ENCODE measurements at places on chromosomes 11 and 22.

DNA sequence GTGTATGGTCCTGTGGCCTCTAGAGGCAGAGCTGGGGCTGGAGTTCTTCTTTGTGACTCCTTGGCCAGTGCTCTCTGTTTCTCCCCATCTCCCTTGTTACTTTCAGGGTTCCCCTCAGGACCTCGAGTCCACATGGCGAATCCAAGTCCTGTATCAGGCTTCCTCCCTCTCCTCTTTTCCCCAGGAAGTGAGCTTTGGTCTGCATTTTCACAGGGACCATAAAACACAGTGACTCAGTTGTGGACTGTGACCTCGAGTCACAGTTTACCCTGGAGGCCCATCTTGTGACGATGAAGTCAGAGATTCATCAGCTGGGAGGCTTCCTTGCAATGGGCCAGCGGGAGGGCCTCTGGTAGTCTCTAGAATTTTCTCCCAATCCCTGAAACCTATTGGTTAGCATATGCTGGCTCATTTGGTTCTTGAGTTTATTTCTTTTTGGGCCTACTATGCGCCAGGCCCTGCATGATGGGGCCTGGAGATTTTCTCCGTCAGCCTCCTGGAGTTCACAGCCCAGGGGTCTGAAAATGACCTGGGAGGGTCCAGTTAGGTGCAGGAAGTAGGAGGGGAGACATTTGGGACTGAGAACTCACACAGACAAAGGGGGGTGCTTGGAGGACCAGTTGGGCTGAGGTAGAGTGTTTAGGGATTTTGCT lies 100.8 kb downstream of the KIAA1671 start:
- no peak for DNase-seq

DNA sequence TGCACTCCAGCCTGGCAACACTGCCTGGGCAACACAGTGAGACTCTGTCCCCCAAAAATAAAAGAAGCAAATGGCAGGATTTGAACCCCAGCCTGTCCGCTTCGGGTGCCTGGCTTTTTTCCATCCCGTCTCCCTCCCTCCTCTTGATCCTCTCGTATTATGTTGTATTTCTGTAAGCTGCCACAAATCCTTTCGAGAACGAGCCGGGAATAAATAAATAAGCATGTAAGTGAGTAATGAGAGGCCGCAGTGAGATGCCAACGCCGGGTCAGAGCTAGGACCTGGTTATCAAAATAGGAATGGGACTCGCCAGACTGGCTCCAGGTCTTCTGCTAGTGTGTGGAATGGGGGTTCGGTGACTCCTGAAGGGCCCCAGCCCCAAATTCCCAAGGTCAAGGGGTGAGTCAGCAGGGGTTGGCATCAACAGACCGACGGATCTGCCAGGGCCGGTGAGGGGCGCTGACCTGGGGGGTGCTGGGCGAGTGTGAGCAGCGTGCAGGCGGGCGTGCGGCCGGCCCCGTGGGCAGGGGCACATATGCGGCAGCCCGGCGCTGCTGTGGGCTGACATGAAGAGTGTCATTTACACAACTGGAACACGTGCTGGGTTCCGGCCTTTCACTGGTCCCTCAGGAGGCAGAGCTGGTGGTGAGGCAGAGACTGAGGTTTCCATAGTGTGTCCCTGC lies 47.8 kb downstream of the FLRT1 start:
- no peak for DNase-seq

GRCh38 chr22:26443901-26444690 lies 15.0 kb downstream of the ASPHD2 start:
- DNase-seq: no peak

- DNase-seq: no peak
Measured at GRCh38 chr22:46612341-46612903, 7.8 kb upstream of the GRAMD4 start.

DNA sequence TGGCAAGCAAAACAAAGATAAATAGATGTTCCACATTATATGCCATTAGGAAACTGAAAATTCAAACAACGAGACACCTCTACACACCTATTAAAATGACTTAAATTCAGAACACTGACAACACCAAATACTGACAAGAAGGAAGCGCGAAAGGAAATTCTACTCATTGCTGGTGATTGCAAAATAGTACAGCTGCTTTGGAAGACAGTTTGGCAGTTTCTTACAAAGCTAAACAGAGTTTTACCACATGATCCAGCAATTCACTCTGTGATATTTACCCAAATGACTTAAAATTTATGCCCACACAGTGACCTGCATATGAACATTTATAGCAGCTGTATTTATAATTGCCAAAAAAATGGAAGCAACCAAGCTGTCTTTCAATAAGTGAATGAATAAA lies 232.6 kb downstream of the CASP12 start:
- no peak for DNase-seq

DNA sequence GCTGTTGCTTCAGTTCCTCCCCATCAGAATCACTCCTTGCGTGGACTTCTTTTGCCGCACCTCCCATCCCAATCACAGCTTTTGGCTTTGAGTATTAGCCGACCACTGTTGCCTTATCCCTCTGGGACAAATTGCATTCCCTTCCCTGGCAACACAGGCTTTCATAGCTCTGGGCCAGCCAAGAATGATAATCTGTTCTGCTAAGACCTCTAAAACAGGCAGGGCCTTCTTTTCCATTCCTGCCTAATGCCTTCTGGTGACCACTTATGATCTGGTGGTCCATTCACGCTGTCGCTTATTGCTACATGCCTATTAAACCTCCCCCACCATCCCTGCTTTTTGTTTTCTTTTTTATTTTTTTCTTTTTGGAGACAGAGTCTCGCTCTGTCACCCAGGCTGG lies 9.6 kb downstream of the SEC14L2 start:
- no peak for DNase-seq

Data from muscle of arm (tissue), 14 donors.